ENCODE measurements at places on chromosomes 16 and 17. TPM values are rescaled to one million over a fixed set of nuclear protein-coding genes. Genes with fewer than 3 reads are reported as not detected.

ALOX15 gene
- 2.9 TPM for total RNA-seq

GRCh38 chr17:30567231-30568116, 90.3 kb downstream of the GOSR1 start:
- DNase-seq = no peak

DNA sequence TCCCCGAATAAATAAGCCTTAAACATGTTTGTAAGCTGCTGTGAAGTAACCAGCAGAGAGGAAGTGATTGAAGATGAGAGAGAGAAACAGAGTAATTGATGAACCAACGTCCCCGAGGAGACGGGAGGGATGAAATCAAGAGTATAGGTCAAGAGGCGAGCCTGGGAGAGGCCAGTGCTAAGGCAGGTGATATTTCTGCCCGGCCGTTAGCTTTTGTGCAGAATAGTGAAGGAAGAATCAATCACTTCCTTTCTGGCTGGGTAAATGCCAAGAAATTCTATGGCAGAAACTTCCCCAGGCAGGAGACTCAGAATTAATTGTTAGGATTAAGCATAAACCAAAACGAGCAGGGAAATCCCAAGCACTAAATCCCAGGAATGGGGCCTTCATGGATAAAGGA, 273.8 kb downstream of the CDH13 start:
- peak; percentile 1 for DNase-seq

GRCh38 chr16:1884889-1885288, 12.9 kb upstream of the MEIOB start:
- no peak for DNase-seq

DNA sequence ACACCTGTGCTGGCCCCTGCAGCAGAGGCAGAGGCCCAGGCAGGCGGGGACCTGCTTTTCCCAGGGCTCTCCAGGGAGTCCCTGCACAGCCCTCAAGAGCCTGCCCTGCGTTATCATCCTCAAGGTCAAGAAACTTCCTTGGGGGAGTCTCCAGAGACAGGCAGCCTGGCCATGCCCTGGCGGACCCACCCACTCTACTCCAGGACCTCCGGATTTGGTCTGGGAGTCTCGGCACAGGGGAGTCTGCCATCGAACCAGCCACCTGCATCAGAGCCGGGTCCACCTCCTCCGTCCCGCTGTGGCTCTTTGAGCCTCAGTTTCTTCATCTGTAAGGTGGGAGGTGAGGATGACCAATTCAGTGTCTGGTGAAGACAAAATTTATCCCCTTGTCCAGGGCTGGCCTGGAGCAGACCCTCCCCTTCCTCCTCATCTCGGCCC, 75.3 kb upstream of the TNRC6C start:
- DNase-seq = no peak

DNA sequence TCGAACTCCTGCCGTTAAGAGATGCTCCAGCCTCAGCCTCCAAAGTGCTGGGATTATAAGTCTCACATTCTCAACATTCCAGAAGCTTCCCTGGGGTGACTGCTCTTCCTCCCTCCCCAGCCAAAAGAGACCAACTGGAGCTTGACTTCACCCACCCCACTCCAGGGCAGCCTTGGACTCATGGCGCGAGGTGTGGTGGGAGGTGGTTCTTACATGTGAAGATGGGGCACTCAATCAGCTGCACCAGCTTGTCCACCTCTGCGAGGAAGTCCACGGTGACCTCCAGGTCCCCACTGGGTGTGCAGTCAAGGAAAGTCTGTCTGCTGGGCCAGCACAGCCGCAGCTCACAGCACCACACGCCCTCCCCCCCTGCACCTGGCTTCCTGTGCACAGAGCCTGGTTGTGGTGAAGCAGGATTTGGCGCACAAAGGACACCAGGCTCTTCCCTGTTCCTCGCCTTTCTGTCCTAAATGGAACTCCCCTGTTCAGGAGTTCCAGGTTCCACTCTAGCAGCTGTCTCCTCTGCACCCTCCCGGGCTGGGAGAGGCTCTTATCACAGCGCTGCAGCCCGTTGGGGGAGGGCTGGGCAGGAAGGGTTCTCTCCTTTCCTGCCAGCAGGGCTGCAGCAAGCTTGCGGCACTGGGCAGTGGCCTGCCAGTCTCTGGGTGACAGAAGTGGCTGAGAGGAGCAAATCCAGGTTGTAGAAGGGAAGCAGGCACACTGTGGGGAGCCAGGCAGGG, 9.6 kb upstream of the MTSS2 start:
- no peak for DNase-seq

TMEM114 gene
- not detected for total RNA-seq

KCNJ12 gene
- 3.1 TPM for total RNA-seq
